ENCODE measurements at places on chromosomes 1 and 21. TPM values are rescaled to one million over a fixed set of nuclear protein-coding genes. Genes with fewer than 3 reads are reported as not detected.

DNA sequence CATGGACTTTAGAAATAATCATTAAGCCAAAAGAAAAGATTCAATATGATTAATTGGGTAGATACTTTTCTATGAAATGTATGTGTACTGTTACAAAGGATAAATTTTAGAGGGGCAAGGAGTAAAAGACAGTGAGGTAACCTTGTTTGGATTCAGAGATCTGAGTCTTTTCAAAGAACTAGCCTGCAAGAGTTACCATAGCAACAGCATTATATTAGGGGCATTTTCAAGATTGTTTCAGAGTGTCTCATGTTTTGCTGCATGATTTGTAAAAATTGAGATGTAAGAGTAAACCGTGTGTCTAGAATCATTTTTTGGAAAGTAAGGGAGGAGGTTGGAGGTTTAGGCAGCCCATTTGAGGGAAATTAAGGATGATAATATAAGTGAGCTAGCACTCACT is 70.6 kb upstream of the KIAA1614 start:
- no peak for DNase-seq
- no peak overlapping the region for H3K4me3 ChIP-seq
- H3K27me3 ChIP-seq, result no peaks in the 10 kb centered on the region
- H3K4me1 ChIP-seq, result peaks cover 12% of the 10 kb centered on the region

DNA sequence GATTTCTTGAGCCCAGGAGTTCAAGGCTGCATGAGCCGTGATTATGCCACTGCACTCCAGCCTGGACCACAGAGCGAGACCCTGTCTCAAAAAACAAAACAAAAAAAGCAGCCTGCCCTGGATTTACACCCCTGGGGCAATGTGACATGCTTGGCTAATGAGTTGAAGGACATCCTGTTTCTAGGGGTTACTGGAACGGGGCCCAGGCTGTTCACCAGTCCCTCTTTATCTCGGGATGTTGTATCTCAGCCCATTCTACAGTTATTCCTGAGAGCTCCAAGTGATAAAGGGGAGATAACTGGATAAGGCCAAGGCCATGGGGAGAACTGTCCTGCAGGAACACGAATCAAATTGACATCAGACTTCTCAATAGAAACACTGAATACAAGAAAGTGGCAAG is 21.7 kb upstream of the S100A2 start:
- DNase-seq, result no peak
- no peak overlapping the region for H3K4me3 ChIP-seq
- H3K4me1 ChIP-seq, result no peaks in the 10 kb centered on the region
- H3K27me3 ChIP-seq, result no peaks in the 10 kb centered on the region
- H3K27ac ChIP-seq, result no peak overlapping the region

DNA sequence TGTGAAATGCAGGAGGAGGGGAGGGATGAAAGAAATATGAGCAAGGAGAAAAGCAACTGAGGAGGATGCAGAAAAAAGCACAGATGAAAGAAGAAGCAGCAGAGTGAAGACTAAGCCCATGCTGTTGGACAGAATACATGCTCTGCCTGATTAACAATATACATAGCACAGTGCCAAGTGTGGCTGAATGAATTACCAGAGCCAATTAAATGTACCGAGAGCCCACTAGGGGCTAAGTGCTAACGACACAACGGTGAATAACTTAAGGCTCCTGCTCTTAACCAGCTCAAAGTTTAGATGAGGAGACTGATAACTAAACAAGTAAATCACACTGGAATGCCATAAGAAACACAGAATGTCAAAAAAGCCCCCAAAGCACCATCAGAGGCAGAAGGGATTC is 15.6 kb downstream of the CADM3 start:
- H3K27ac ChIP-seq, result no peak overlapping the region
- peaks cover 5% of the 10 kb centered on the region for H3K4me1 ChIP-seq
- no peak for DNase-seq
- H3K27me3 ChIP-seq, result peaks cover 46% of the 10 kb centered on the region

Gene CFHR1
- total RNA-seq, result not detected

DNA sequence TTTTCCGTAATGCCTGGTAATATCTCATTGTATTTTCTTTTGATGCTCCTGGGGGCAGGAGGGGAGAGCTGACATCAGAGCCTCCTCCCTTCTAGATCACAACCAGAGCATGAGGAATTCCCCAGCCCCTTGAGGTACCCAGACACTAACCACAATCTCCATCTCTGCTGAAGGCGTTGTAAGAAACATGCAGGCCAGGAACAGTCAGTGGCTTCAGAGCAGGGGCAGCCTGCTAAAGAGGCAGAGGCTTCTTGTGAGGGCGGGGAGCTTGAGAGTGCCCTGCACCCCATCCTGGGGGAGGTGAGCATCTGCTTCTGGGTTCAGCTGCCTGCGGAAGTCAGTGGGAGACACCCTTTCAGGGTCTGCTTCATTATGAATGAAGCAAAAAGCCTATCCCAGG is 19.0 kb downstream of the MAPKAPK2 start:
- no peak overlapping the region for H3K4me3 ChIP-seq
- no peak overlapping the region for H3K27ac ChIP-seq

DNA sequence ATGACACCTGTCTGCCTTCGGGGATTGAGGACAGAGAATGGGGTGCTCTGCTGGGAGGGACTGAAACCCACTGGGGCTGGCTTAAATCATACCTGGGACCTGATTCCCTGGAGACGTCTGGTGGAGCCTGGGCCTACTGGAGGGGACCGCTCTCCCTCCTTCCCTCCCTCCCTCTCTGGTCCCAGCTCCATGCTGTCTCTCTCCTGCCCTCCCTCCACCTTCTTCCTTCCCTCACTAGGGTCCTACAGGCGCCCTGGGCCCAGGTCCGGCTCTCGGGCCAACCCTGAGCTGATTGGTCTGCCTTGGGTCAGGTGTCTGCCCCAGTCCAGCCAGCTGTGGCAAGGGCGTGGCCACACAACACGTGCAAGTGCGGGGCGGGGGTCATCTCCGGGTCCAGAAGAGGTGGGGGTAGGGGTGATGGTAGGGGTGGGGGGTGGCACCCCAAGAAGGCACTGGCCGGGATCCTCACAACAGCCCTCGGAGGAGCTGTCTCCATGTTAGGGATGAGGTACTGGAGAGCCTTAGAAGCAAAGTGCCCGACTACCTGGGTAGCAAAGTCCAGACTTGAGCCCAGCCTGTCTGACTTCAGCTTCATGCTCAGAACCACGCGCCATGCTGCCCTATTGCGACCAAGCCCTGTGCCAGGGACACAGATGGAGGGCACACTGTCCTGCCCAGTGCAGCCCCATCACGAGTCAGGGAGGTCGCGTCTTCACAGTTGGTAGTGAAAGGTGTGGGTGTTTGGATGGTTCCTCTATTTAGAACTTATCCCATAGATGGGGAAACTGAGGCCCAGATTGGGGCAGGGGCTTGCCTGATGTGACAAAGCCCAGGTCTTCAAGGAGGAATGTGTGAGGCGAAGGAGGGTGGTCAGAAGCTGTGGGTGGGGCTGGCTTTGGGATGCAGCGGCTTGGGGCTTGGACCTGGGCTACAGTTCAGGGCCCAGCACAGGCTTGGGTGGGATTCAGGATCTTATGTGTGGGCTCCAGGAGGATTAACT is 574.1 kb downstream of the PTPRU start:
- no peaks in the 10 kb centered on the region for H3K36me3 ChIP-seq
- no peak overlapping the region for H3K4me3 ChIP-seq
- no peaks in the 10 kb centered on the region for H3K27me3 ChIP-seq
- H3K27ac ChIP-seq, result no peak overlapping the region

Gene AMY1A
- total RNA-seq, result not detected

GRCh38 chr1:201383647-201384405 is 6.3 kb upstream of the TNNT2 start:
- H3K4me3 ChIP-seq, result no peak overlapping the region
- no peaks in the 10 kb centered on the region for H3K36me3 ChIP-seq
- peaks cover 12% of the 10 kb centered on the region for H3K4me1 ChIP-seq
- no peak for DNase-seq

- H3K27me3 ChIP-seq, result no peaks in the 10 kb centered on the region
- H3K4me1 ChIP-seq, result no peaks in the 10 kb centered on the region
- H3K36me3 ChIP-seq, result no peaks in the 10 kb centered on the region
Observed at GRCh38 chr1:115201598-115201997, 112.3 kb upstream of the TSPAN2 start.

Measured in heart left ventricle (tissue), 16 donors.